ENCODE measurements at places on chromosomes 6 and 20. TPM values are rescaled to one million over a fixed set of nuclear protein-coding genes. Genes with fewer than 3 reads are reported as not detected.

CTSZ gene
- total RNA-seq, result 158 TPM

DDAH2 gene
- 89.6 TPM for total RNA-seq

DNA sequence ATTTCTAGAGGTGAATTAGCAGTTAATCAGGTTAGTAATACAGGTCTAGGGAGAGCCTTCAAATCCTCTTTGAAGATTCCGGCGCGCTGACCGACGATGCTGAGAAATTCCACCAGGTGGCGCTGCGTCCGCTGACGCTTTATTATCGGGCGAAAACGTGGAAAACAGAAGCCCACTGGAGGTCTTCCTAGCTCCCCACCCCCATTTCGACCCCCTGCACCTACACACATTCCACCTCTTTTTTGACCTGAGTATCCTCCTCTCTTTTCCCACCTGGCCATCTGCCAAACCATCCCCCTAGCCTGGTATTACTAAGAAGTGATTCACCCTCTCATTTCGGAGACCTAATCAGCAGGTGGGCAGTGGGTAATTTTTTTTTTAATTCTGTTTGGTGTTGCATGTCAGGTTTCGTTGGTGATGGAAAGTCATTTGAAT is 65.4 kb upstream of the RIN2 start:
- peak; percentile 28 for DNase-seq
- no peaks in the 10 kb centered on the region for H3K27me3 ChIP-seq
- H3K27ac ChIP-seq, result no peak overlapping the region
- no peaks in the 10 kb centered on the region for H3K4me1 ChIP-seq
- H3K36me3 ChIP-seq, result no peaks in the 10 kb centered on the region
- H3K4me3 ChIP-seq, result no peak overlapping the region

GRCh38 chr6:38064431-38064830 is 244.9 kb downstream of the ZFAND3 start:
- no peak overlapping the region for H3K27ac ChIP-seq
- no peak overlapping the region for H3K4me3 ChIP-seq
- H3K4me1 ChIP-seq, result no peaks in the 10 kb centered on the region
- H3K27me3 ChIP-seq, result no peaks in the 10 kb centered on the region

LHFPL5 gene
- total RNA-seq, result 0.42 TPM

AIF1 gene
- total RNA-seq, result not detected

DNA sequence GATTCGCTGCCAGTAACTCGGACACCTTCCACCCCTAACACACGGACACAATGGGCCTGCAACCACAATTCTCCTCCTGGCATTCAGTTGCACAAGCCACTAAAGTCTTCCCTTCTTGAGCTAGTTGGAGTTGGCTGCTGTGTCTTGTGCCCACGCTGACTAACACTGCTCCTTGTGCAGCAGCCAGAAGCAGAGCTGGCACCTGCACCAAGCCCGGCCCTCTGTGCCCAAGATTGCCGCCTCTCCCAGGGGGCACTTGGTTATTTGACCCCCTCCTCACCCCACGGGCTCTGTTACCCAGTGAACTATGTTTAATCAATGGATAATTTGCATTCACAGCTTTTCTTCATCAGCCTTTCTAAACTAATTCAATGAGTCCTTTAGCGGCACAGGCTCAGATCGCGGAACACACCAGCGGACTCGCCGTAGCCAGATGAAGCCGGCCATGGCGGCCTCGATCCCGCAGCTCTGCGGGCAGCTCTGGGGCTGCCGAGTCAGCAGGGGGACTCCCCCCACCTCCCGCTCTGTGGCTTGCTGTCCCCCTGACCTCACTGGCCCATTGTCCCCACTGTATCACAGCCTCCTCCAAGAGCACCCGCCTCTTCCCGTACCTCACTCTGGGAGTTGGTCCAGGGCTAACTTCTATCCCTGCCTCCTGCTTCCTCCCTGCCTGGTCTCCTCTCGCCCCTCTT is 94.8 kb upstream of the AFDN start:
- peaks cover 5% of the 10 kb centered on the region for H3K36me3 ChIP-seq
- no peak overlapping the region for H3K4me3 ChIP-seq
- H3K4me1 ChIP-seq, result peaks cover 18% of the 10 kb centered on the region

DNA sequence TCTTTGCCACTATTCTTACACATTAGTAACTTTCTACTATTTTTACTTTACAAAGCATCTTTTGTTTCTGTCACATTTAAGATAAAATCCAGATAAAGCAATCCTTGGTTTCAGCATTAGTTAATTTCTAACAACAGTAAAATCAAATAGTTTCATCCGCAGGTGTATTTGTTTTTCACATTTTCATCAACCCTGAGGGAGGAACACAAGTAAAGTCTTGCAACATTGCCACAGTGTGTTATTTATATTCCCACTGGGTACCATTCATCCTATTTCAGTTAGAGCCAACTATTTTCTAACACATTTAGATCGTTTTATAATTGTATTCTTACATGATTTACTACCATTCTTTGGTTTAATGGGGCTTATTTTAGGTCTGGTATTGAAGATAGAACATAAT is 908.7 kb upstream of the CITED2 start:
- no peak for DNase-seq
- peak overlapping the region; percentile 61 for H3K27ac ChIP-seq
- H3K36me3 ChIP-seq, result no peaks in the 10 kb centered on the region
- peaks cover 9% of the 10 kb centered on the region for H3K4me1 ChIP-seq

SPAG4 gene
- total RNA-seq, result 7.7 TPM

NEU1 gene
- total RNA-seq, result 133 TPM

- H3K27ac ChIP-seq, result peak within 1 kb of the TSS; percentile 99
- H3K4me3 ChIP-seq, result peak within 1 kb of the TSS; percentile 93
- peaks cover 41% of the 10 kb centered on the region for H3K36me3 ChIP-seq
- H3K27me3 ChIP-seq, result no peaks in the 10 kb centered on the region
Observed at GRCh38 chr6:111482959-111483735, at the start of gene REV3L. REV3L (minus strand) TSS chr6:111483218; CDS start chr6:111482888, 330 bp downstream.

GRCh38 chr20:53658322-53658721 is 64.7 kb upstream of the ZNF217 start:
- no peak for DNase-seq
- H3K27me3 ChIP-seq, result no peaks in the 10 kb centered on the region
- peak overlapping the region; percentile 57 for H3K27ac ChIP-seq
- peaks cover 10% of the 10 kb centered on the region for H3K36me3 ChIP-seq
- H3K4me3 ChIP-seq, result no peak overlapping the region

DNA sequence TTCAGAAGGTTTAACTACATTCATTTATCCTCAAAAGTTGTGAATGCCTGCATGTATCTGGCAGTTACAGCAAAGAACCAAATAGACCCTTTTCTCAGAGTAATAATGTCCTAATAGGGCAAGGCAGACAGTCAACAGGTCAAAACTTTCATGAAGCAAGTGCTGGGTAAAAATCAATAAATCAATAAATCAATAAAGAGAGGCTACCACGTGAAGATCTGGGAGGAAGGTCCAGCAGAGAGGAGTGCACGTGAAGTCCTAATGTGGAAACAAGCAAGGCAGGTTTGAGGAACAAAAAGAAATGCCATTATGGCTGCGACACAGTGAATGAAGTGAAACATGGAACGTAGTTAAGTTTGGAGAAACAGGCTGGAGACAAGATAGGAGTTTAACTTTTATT is 36.3 kb upstream of the C6orf118 start:
- H3K4me3 ChIP-seq, result no peak overlapping the region
- no peak for DNase-seq
- peaks cover 5% of the 10 kb centered on the region for H3K36me3 ChIP-seq
- H3K27me3 ChIP-seq, result no peaks in the 10 kb centered on the region
- no peaks in the 10 kb centered on the region for H3K4me1 ChIP-seq
- H3K27ac ChIP-seq, result no peak overlapping the region

GRCh38 chr20:34375977-34376430 is 12.9 kb downstream of the ITCH start:
- H3K4me1 ChIP-seq, result peaks cover 13% of the 10 kb centered on the region
- no peak overlapping the region for H3K27ac ChIP-seq
- H3K4me3 ChIP-seq, result no peak overlapping the region
- peaks cover 86% of the 10 kb centered on the region for H3K36me3 ChIP-seq
- H3K27me3 ChIP-seq, result no peaks in the 10 kb centered on the region

DNA sequence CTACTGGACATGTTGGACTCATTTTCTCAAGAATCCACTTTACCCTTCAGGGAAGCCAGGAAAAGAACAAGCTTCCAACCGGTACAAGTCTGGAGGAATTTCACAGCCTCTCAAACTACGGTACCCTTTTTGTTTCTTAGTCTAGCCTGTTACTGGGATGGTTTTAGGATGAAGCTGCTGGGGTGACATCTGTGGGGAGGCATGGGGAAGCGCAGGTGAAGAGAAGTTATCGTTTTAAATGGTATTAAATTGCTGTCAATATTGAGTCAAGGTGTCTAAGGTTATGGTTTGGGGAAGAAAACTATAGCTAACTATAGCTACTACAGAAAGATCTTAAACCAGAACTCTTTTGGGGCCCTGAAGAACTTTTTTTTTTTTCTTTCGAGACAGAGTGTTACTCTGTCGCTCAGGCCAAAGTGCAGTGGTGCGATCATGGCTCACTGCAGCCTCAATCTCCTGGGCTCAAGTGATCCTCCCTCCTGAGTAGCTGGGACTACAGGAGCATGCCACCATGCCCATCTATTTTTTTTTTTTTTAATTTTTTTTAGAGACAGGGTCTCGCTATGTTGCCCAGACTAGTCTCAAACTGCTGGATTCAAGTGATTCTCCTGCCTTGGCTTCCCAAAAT is 128.7 kb downstream of the RIN2 start:
- no peaks in the 10 kb centered on the region for H3K27me3 ChIP-seq
- DNase-seq, result no peak
- H3K4me3 ChIP-seq, result peak overlapping the region; percentile 58
- H3K36me3 ChIP-seq, result peaks cover 14% of the 10 kb centered on the region
- no peak overlapping the region for H3K27ac ChIP-seq

- no peaks in the 10 kb centered on the region for H3K4me1 ChIP-seq
- H3K27ac ChIP-seq, result no peak overlapping the region
- peaks cover 71% of the 10 kb centered on the region for H3K27me3 ChIP-seq
- H3K36me3 ChIP-seq, result peaks cover 16% of the 10 kb centered on the region
- H3K4me3 ChIP-seq, result peak overlapping the region; percentile 78
- peak; percentile 37 for DNase-seq
Observed at GRCh38 chr6:88166493-88167351, 575 bp upstream of the CNR1 start.

GRCh38 chr6:75094614-75095200 is 111.1 kb downstream of the COL12A1 start:
- no peaks in the 10 kb centered on the region for H3K36me3 ChIP-seq
- no peak for DNase-seq
- no peak overlapping the region for H3K4me3 ChIP-seq
- no peak overlapping the region for H3K27ac ChIP-seq
- H3K4me1 ChIP-seq, result peaks cover 14% of the 10 kb centered on the region
- no peaks in the 10 kb centered on the region for H3K27me3 ChIP-seq

HSPA12B gene
- total RNA-seq, result not detected

TMC2 gene
- not detected for total RNA-seq

GRCh38 chr6:168735268-168735949 is 294.4 kb downstream of the SMOC2 start:
- no peak overlapping the region for H3K27ac ChIP-seq
- no peaks in the 10 kb centered on the region for H3K4me1 ChIP-seq
- H3K36me3 ChIP-seq, result no peaks in the 10 kb centered on the region
- H3K4me3 ChIP-seq, result no peak overlapping the region

PAK5 gene
- 0.07 TPM for total RNA-seq

OPRL1 gene
- total RNA-seq, result 0.33 TPM

CNR1 gene
- 0.31 TPM for total RNA-seq

SLC17A3 gene
- total RNA-seq, result not detected

- no peaks in the 10 kb centered on the region for H3K36me3 ChIP-seq
- H3K4me1 ChIP-seq, result peaks cover 11% of the 10 kb centered on the region
- H3K4me3 ChIP-seq, result no peak overlapping the region
- H3K27me3 ChIP-seq, result peaks cover 15% of the 10 kb centered on the region
Observed at GRCh38 chr6:35173427-35174087, 32.4 kb upstream of the TCP11 start.

DNA sequence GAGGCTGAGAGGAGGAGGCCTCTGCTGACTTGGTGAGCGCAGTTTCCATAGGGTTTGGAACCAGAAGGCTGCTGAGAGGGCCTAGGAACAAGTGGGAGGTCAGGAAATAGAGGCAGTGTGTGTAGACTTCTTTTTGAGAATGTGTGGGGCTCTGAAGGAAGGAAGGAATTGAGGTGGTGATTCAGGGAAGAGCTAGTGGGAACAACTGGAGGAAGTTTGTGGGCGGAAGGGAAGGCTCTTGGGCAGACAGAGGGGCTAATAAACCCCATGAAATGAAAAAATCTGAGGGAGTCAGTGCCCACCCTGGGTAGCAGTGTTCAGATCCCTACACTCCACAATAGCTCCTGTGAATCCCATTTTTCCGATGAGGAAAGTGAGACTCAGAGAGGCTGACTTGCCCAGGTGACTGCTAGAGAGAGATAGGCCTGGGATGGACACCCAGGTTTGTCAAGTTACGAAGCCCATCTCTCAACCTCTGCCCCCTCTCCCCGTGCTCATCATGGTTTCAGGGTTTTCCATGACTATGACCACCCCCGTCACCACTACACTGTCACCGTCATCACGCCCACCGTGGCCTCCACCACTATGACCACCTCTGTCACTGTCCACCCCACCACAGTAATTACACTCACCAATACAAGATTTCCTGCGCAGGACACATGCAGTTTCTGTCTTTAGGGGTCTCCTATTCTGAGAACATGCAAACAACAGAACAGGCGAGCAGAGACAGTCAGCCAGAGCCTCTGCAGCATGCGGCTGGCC is 106.4 kb downstream of the MRPL14 start:
- H3K36me3 ChIP-seq, result no peaks in the 10 kb centered on the region
- peaks cover 28% of the 10 kb centered on the region for H3K4me1 ChIP-seq
- no peaks in the 10 kb centered on the region for H3K27me3 ChIP-seq
- no peak for DNase-seq
- H3K4me3 ChIP-seq, result no peak overlapping the region

GRCh38 chr6:28490205-28490890 is 25.2 kb downstream of the GPX6 start:
- no peak for DNase-seq
- H3K4me1 ChIP-seq, result no peaks in the 10 kb centered on the region
- no peak overlapping the region for H3K27ac ChIP-seq
- H3K27me3 ChIP-seq, result peaks cover 21% of the 10 kb centered on the region
- H3K4me3 ChIP-seq, result peak overlapping the region; percentile 45
- no peaks in the 10 kb centered on the region for H3K36me3 ChIP-seq

DNA sequence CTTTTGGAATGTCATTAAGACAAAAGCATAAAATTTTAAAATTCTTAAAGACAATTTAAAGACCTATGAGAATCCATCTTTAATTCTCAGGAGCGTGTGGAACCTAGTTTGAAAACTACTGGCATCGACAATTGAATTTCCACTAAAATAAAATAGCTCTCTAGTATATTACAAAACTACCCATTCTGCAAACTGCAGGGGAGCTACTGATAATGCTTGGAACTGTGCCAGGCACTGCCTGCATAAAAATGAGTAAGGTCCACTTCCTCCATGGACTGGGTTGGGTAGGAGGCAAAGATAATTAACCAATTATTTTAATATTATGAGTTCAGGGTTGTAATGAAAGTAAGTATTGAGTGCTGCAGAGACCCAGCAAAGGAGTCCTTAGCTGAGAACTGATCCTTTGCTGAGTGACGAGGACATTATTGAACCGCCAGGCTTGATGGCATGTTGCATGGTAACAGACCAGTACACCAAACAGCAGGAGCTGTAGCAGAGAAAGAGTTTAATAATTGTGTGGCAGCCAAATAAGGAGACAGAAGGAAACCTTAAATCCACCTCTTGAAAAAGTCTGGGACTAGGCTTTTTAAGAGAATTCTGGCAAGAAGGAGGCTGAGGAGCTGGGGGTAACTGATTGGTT is 261.3 kb downstream of the ESR1 start:
- peak; percentile 32 for DNase-seq
- no peak overlapping the region for H3K4me3 ChIP-seq
- H3K4me1 ChIP-seq, result no peaks in the 10 kb centered on the region

PBOV1 gene
- not detected for total RNA-seq

GRCh38 chr20:56359212-56360132 is 698 bp downstream of the FAM210B start:
- no peaks in the 10 kb centered on the region for H3K4me1 ChIP-seq
- H3K4me3 ChIP-seq, result peak overlapping the region; percentile 76
- peak; percentile 17 for DNase-seq
- peaks cover 13% of the 10 kb centered on the region for H3K36me3 ChIP-seq

GRCh38 chr6:142857796-142858555 is 87.0 kb downstream of the HIVEP2 start:
- H3K4me3 ChIP-seq, result no peak overlapping the region
- no peak for DNase-seq
- H3K27me3 ChIP-seq, result no peaks in the 10 kb centered on the region
- peaks cover 38% of the 10 kb centered on the region for H3K4me1 ChIP-seq
